ENCODE measurements at places on chromosomes 7 and 10.

GRCh38 chr7:118104812-118105441 lies 79.0 kb upstream of the LSM8 start:
- DNase-seq, result no peak

DNA sequence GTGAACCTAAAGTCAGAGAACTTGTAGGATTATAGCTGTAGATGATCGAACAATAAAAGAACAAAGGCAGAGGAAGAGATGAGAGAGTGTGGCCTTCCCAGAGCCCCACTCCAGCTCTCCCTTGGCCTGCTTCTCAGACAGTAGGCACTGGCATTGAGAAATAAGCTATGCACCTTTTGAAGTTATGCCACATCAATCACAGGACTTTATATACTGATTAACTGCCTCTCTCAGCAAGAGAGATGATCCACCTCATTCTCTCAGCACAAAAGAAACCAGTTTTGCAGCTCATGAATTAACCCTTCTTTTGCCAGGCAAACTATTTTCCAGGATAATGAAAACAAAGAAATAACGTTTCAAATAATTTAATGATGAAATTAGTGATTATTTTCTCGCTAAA lies 22.0 kb upstream of the CTTNBP2 start:
- DNase-seq, result no peak

GRCh38 chr7:40753455-40753854 lies 618.6 kb downstream of the SUGCT start:
- DNase-seq, result no peak

- no peak for DNase-seq
Measured at GRCh38 chr10:128518000-128518399, 391.8 kb upstream of the MKI67 start.

- DNase-seq, result no peak
Measured at GRCh38 chr7:4742852-4743251, 32.6 kb upstream of the AP5Z1 start.

DNA sequence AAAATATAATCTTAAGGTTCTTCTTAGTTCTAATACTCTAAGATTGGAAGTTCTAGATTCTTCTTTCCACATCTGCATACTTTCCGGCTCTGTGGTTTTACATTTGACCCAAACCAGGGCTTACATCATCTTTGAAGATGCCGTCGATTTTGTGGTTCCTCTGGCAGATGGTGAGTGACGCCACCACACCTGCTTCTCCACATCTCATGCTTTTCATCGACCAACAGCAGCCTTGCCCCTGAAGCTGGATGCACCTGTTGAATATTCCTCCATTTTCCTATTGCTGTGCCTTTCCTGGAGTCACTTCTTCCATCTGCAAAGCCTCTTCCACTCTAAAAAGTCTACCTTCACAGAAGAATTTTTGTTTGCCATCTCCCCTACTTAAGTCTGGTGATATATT lies 121.3 kb downstream of the PRKCQ start:
- no peak for DNase-seq

DNA sequence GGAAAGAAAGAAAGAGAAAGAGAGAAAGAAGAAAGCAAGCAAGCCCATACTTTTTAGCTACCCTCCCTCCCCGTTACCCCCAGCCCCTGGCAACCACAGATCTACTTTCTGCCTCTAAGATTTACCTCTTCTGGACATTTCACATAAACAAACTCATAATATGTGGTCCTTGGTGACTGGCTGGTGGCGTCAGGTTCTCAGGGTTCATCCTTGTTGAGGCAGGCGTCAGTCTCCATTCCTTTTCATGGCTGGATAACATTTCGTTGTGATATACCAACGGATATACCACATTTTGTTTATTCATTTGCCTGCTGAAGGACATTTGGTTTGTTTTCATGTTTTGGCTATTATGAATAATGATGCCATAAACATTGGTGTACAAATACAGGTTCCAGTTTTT lies 30.5 kb downstream of the CDH23 start:
- DNase-seq, result no peak

DNA sequence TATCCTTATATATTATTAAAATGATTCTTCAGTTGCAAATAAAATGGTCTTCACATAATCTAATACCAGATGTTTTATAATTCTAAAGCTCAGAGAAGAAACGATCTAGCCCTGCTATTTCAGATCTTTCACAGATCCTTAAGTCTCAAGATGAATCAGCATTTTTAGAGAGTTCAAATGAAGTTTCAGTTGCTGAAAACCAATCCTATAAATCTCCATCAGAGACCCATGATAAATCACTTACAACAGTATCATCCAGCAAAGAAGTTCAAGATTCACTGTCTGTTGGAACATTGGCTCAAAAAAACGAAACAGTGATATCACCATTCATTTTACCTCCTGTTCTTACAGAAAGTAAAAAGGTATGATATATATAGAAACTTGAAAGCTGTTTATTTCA lies 137.0 kb downstream of the CCDC7 start:
- DNase-seq, result no peak

DNA sequence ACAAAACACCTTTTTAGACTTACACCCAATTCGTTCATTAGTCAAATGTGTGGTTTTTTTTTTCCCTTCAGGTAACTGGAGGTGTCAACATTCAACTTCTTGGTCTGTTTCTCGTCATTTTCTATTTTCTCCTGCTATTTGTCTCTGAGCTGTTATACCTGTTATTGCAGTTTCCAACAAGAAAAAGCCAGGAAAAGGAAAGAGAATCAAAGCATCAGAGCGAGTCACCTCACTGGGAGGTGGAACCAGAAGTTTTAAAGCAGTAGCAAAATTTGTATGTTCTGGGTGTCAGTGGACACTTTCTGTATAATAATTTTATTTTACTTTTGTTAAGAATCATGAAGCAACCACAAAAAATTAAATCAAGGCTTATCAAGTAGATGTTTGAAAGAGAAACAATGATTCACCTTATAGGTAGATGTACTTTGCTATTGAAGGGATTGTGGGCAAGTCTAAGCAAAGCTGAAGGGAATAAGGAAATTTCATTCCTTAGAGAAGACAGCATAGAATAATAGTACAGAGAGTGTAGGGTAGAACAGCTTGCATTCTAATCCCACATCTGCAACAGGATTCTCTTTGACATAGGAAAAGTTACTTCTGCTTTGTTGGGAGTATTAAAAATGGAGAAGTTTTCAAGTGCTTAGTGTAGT lies 675.8 kb downstream of the PCDH15 start:
- no peak for DNase-seq

- DNase-seq, result no peak
Measured at GRCh38 chr7:131371411-131371810, 43.7 kb downstream of the MKLN1 start.

GRCh38 chr7:151614019-151614418 lies 94.3 kb upstream of the RHEB start:
- DNase-seq, result no peak

DNA sequence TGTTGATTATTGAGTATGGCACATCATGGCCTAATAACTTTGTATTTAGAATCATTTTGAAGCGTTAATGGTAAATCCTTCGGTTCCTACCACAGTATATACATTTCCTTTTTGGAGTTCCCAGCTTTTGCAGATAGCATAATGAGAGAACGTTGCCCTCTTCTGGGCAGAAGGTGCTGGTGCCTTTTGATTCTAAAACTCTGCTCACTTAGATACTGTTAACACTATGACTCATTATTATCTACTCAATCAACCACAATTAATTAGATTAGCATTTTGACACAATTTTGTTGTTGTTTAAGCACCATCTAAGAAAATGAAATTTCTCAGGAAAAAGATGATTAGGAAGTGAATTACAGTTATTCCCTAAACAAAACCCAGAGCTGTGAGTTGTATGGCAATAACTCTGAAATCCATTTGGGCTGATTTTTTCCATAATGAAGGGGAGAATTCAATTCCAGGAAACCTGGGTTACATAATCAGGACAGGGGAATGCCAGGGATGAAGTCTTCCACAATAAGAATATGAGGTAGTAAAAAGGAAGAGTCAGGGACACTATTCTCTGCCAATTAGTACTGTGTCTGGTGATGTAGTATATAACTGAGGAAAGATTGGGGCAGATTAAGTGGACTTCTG lies 11.5 kb upstream of the DLD start:
- no peak for DNase-seq

- DNase-seq, result no peak
Measured at GRCh38 chr10:89926736-89927135, 225.3 kb downstream of the KIF20B start.

- DNase-seq, result no peak
Measured at GRCh38 chr10:129605266-129605985, 138.4 kb downstream of the MGMT start.

GRCh38 chr10:96978621-96979154 lies 146.6 kb downstream of the LCOR start:
- no peak for DNase-seq

DNA sequence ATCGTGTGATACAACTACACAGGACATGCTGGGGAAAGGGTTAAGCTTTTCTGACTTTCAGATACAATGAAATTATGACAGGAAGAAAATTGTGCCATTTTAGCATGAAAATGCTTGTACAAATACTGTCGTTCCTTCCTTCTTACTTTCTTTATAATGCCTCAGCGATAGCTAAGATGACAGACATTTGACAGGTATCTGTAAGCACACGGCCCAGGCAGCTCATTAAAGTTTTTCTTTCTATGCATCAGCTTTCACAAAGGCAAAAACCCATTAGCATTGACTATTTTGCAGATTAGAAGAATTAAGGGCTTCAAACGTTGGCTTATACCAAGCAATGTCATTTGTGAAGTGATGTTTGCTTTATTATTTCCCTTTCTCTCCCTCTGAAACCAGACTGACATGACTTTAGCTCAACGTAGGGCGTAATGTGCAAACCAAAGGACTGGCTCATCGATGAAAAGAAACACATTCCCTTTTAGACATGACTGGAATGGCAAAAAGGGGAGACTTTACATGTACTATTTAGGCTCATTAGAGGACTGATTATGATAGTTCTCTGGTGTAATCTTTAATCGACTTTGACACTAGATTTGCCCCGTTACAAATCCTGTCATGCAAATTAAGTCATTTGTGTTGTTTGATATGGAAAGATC lies 258.4 kb upstream of the SP8 start:
- DNase-seq, result no peak

GRCh38 chr10:86963341-86963919 lies 4.9 kb upstream of the ADIRF start:
- DNase-seq, result no peak

GRCh38 chr7:69598487-69599285 lies 411 bp downstream of the AUTS2 start:
- DNase-seq, result no peak

DNA sequence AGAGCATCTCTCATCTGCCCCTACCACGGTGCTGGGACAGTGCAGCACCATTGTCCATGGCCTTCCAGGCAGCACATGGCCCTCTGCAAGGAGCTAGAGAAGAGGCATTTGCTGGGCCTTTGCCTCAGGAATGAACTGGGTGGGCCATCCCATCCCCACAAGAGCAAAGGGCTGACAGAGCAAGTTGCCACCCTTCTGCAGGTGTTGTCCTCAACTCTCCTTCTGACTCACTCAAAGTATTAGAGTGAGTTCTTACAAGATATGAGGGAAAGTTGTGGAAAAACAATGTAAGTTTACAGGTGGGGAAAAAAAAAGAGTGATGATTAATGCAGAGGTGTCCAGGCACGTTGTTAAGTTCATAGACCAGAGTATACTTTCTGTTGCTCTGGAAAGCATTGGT lies 261.2 kb downstream of the SKIDA1 start:
- DNase-seq, result no peak

DNA sequence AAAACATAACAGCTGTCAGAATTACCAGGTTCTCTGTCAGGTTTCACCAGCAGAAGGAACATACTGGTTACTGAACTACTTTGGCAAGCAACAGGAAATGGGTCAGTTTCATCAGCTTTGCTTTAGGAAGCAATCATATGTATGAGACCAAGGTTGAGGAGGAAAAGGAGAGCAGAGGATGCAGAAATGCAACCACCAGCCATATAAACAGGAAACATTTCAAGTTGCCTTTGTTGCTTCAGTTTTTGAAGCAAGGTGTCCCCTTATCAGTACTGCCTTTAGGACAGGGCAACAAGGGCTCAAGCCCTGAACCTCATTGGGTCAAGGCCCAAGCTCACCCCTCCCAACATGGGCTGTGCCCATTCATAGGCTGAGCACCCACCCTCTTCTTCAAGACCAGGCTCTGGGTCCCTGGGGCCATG lies 10.2 kb downstream of the HIPK2 start:
- no peak for DNase-seq

DNA sequence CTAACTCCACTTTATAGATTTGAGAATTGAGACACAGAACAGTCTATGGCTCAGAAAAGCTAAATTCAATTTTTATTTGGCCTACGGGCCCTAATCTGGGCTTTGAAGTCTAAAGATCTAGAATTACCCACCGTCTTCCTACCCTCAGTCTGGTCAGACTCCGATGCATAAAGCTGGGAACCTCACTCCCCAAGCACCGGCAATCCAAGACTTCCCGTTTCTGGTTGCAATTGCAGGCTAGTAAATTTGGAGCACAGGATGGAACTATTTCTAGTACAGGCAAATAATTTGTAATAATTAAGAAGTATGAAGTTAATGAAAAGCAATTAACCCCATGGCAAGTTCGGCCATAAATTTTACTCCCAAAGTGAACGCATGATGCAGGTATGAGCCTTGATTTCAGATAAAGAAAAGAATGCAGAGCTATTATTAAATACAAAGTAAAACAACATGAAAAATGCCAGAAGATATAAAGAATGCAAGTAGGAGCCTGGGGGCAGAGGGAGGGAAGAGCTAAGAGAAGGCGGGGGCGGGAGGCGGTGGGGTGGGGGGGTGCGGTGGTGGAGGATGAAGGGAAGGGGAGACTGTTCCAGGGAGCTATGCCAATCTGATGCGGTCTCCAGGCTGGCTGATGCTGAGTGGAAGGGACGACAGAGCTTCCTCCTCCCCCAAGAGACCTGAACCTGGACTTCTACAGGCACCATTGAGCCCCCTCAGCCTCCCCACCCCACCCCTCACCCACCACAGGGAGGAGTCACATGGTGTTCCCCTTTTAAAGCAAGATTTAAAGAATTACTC lies 45.1 kb downstream of the BPGM start:
- DNase-seq, result no peak

DNA sequence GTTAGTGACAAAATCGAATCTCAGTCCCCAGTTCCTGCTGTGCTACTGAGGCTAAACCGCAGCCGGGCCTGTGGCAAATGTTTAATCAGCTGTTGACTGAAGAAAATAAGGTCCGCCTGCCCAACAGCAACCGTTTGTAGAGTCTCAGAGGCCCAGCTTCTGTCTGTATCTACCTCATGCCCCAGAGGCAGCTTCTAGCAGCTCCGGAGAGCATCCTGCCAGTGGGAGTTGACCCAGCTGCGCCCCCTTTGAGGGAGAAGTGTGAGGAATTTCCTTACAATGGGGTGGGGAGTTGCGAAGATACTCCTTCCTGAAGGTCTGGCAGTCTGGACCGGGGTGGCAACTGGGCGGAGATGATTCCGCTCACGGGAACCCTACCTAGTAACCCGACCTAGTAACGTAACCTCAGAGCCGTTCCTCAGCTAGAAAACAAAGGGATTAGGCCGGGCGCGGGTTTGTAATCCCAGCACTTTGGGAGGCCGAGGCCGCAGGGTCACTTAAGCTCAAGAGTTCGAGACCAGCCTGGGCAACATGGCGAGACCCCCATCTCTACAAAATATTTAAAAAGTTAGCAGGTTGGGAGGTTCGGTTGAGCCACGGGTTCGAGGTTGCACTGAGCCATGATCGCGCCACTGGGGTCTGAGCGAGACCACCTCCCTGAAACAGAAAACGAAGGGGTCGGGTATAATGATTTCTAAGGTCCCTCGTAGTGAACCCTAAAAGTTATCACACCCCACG lies 846 bp upstream of the ZNF775 start:
- peak; percentile 96 for DNase-seq

- no peak for DNase-seq
Measured at GRCh38 chr10:48458662-48459048, 146.2 kb downstream of the ARHGAP22 start.

Measured in H9 (cell line).